ENCODE measurements at places on chromosomes 1 and 21.

- DNase-seq: no peak
Measured at GRCh38 chr1:48251821-48252220, 29.3 kb downstream of the SLC5A9 start.

- no peak for DNase-seq
Measured at GRCh38 chr1:166338105-166338504, 171.3 kb upstream of the FAM78B start.

- DNase-seq: peak; percentile 86
Measured at GRCh38 chr1:84143796-84144565, at the start of gene PRKACB. Gene PRKACB (plus strand): TSS chr1:84144271. CDS start chr1:84144362, 91 bp downstream.

DNA sequence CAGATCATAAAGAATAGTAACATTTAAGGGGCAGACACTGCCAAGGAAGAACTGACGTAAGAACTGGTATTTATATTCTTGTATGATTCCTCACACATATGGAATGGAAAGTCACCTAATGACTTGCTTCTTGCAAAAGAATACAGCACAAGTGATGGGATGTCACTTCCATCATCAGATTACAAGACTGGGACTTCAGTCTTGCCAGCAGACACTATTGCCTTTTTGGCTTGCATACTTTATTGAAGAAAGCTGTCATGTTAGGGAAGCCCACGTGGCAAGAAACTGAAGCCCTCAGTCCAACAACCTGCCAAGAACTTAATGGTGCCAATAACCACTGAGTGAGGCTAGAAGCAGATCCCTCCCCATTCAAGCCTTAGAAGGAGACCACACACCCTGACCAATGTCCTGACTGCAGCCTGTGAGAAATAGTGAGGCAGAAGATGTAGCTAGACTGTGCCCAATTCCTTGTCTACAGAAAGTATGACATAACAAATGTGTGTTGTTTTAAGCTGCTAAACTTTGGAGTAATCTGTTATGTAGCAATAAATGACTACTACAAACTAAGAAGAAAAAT lies 12.0 kb downstream of the EGLN1 start:
- no peak for DNase-seq

- DNase-seq: no peak
Measured at GRCh38 chr21:38330666-38331065, 73.9 kb downstream of the KCNJ15 start.

DNA sequence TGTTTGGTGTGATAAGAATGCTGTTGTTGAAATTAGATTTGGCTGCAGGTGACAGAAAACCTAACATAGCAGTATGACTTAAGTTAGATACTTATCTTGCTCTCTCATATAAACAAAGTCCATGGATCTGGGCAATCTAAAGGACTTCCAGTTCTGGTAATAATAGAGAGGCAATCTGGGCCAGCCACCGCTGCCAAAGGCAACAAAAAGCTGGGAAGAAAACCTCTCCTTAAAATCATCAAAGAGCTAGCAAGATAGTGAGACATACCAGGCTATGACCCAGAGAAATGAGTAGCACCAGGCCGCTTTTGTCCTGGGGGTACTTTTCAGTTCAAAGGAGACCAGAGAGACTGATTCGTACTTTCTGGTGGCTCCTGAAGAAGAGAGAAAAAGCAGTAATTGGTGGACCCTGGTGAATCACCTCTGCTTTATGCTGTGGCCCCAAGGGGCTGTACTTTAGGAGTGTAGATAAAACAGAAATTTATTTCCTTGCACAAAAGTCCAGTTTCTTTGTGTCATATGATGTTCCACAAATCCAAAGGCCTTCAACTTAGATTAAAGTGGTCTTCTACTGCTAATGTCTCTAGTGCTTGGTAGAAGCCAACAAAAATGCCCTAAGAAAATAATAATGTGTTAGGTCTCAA lies 125.4 kb downstream of the TBX19 start:
- DNase-seq: no peak

GRCh38 chr21:45114072-45114471 lies 39.7 kb downstream of the ADARB1 start:
- DNase-seq: no peak

DNA sequence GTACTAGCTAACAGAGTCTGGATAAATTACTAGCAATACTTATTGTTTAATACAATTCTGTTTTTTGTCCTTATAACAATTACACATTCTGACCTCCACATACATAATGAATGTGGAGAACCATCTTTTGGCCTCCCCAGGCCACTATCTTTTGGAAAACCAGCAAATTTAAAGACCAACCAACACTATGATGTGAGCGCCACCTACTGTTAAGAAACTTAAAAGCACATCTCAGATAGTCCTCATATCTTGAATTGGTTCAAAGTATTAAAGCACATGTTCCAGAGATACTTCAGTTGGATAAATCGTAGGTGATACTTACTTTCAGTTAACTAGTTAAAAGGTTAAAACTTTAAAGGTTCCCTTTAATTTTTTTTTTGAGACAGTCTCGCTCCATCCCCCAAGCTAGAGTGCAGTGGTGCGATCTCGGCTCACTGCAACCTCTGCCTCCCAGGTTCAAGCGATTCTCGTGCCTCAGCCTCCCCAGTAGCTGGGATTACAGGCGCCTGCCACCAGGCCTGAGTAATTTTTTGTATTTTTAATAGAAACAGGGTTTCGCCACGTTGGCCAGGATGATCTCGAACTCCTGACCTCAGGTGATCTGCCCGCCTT lies 29.3 kb upstream of the USP1 start:
- peak; percentile 75 for DNase-seq

DNA sequence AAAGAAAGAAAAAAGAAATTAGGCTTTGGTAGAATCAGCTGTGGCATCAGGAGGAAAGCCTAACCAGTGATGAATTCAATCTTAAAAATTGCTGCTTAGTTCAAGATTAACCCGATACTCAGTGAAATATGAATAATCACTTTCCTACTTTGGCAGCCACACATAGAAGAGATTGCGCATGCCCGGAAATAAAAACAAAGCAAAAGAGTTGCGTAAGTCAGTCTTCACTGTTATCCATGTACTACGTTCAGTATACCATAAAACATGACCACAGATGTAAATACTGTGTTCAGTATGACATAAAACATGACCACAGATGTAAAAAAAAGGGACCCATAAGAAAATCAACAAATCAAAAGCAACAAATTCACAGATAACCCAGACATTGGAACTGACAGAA lies 19.2 kb downstream of the CD1D start:
- no peak for DNase-seq

DNA sequence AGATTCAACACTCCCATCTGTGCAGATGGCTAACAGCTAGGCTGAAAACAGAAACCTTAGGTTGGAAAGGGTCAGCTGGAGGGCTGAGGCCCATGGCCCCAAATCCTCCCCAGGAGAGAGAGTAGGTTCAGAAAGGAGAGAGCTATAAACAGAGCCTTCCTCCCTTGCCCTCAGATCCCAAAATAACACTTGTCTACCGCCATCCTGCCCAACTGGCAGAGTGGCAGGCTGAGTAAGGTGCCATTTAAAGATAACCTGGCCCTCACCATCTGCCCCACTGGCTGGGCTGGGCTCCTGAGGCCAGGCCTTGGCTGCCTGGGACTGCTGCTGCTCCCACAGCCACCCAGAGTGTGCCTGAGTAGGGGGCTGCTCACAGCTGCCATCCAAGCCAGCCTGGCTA lies 4.3 kb upstream of the SHISA4 start:
- no peak for DNase-seq

DNA sequence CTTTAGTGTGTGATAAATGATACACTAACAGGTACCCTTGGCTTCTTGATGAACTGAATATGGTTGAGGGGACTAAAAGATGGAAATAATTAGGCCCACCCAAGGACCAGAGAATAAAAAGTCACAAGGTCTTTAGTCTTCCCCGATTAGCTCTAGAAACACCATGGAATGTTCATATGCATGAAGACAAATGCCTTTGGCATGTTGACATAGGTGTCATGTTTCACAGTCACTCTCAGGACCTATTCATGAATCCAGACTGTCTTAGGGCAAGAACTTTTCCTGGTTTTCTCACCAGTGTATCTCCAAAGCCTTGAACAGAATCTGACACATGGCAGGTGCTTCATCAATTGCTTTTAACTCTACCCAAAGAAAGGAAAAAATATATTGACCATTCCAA lies 412.8 kb downstream of the AJAP1 start:
- no peak for DNase-seq

- DNase-seq: peak; percentile 30
Measured at GRCh38 chr1:44239961-44240371, 26.7 kb downstream of the DMAP1 start.

Measured in pons (tissue), 1 donor.